ENCODE measurements at places on chromosomes 16 and 17.

GRCh38 chr17:45906927-45907622 is 12.7 kb downstream of the MAPT start:
- peak; percentile 61 for DNase-seq

- DNase-seq, result peak; percentile 66
Measured at GRCh38 chr16:4767872-4768548, 1.0 kb upstream of the ZNF500 start.

DNA sequence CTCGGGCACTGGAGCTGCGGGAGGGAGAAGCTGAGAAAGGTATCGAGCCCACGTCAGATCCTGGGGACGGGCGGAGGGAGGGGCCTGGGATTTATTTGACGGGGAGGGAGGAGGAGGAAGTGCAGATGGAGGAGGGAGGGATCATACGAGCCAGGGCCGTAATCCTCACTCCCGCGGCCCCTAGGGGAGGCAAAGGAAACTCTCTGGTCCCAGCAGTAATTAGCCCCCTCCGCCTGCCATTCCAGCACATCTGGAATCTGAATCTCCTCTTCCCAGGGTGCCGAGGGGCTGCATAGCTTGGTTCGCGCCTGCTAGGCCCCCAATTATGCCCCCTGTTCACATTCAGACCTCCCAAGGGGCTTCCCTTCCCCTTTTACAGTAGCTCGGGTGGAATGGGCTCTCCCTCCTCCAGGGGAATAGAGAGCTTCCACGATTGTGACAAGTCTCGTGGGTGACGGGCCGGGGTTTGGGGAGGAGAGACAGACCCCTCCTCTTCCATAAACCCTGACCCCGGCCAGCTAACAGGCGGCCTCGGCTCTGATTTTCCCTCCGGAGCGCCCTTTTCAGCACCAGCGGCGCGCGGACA is at the start of gene SEZ6L2:
SEZ6L2 (minus strand) TSS at position 35 of the 586 bp plus-strand sequence. CDS start 531 bp downstream, outside the sequence.
- peak; percentile 96 for DNase-seq

DNA sequence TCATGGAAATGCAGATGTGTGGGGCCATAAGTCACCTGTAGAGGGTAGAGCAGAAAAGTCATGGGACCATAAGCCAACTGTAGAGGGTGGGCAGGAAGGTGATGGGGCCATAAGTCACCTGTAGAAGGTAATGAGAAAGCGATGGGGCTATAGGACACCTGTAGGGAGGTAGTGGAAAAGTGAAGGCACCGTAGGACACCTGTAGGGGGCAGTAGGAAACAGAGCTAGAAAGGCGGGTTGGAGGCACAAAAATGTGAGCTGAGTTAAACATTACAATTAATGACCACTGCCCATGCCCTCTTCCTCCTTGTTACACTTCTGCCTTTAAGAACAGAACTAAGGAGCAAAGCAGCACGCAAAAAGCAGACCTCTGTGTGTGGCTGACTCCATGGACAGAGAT is 150.1 kb downstream of the SHISA6 start:
- no peak for DNase-seq

GRCh38 chr17:41920580-41920955 is 1.8 kb upstream of the ACLY start:
- no peak for DNase-seq

- no peak for DNase-seq
Measured at GRCh38 chr17:47243737-47244598, 9.7 kb upstream of the ITGB3 start.

GRCh38 chr16:88376835-88377726 is 5.7 kb upstream of the ZNF469 start:
- DNase-seq, result no peak

GRCh38 chr17:74324521-74324920 is 1.5 kb upstream of the KIF19 start:
- no peak for DNase-seq

- no peak for DNase-seq
Measured at GRCh38 chr17:15121426-15121825, 143.7 kb downstream of the PMP22 start.

DNA sequence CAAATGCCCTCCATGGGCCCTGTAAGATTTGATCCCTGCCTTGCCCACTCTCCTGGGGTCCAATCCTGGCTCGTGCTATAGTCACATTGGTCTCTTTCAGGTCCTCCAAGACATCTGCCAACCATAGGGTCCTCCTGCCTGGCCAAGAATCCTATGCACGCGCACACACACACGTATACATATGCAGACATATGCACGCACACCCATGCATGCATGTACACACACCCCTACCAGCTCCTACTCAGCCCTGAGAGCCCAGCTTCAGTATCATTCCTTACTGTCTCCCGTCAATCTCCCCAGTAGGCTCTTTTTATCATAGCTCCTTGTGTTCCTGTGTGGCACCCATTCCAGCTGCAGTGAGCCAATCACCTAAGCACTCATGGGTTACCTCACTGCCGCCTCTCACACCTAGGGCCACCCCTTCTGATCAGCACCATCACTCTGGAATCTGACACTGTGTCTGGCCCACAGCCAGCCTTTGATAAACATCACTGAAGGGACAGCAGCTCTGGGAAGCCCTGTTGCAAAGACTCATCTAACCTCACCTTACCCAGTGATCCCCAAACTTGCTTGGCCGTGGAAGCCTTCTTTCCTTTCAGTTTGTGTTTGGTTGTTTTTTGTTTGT is 7.9 kb upstream of the DNAH17 start:
- DNase-seq, result no peak

GRCh38 chr17:67124450-67125148 is 80.2 kb downstream of the CACNG1 start:
- DNase-seq, result no peak

DNA sequence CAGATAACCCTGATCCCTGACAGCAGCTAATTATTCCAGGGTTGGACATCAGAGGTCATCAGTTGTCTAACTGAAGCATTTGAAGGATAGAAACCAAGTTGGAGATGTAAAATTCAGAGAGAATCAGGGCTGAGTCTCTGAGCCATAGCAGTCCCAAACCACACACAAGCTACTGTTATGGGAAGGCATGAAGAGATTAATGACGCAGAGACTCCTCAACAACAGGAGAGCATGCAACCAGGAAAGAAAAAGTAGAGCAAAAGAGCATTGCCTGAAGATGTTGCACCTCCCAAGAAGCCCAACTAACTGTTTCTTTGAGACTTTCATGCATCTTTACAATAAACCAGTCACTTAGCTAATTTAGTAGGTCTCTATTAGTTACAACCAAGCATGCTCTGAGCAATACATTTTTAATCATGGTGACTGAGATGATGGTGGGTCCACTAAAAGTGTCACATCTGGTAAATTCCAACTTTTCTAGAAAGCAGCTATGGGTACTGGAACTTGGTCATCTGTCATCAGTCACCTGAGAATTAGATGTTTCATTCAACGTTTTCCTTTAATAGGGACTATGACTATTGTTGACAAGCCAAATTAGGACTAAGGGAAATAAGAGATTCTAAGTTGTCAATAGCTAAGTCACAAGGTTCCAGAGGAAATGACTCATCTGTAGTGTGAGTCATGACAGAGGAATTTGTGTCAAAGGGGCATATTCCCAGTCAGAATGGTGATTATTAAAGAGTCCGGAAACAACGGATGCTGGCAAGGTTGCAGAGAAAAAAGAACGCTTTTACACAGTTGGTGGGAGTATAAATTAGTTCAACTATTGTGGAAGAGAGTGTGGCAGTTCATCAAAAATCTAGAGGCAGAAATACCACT is 239.8 kb downstream of the CHD9NB start:
- DNase-seq, result no peak

DNA sequence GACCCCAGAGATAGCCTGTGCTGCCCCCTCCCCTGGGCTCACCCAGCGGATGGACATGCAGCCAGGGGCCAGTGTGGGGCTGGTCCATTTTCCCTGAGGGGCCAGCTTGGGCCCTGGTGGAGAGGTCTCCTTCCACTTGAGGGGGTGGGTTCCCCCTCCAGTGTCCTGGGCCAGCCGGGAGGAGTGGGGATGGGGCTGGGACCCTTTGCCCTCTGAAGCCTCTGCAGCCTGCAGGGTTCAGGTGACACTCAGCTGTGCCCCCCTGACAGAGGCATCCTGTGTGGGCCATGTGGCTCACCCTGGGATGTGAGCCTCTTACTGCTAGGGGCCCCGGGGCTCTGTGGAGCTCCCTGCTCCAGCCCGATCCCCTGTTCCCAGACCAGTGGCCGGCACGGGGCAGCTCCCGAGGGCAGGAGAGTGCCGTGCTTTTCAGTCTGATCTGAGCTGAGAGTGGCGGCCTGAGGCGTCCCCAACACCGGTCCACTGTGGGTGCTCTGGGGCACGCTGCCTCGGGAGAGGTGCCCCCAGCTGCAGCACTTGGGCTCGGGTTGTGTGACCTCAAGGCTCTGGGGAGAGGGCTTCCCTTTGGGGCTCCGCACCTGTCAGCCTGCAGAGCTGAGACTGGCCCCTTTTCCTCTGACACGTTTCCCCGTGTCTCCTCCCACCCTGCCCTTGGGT is 439 bp upstream of the GNG13 start:
- peak; percentile 57 for DNase-seq

DNA sequence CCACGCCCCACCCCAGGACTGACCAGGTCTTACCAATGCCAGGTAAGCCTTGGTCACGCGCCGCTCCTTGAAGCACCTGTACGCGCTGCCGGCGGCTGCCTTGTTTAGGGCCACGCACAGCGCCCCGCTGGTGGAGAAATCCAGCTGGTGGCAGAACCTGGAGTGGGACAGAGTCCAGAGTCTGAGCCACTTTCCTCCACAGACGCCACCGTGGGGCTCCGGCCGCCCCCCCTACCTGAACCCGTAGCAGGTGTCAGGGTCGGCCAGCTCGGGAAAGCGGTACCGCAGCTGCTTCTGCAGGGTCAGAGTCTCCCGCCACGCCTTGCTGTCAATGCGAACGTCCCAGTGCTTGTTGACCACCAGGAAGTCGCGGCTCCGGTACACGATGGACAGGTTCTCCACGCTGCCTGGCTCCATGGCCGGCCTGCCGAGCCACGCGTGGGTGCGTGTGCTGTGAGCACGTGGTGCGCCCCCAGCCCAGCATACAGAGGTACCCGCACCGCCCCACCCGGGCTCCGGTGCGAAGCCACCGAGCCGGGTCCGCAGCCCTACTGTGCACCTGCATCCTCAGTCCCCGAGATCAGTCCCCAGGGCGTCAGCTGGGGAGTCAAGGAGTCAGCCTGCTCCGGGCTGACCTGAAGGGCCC is 737 bp downstream of the RPUSD1 start:
- no peak for DNase-seq
